ENCODE measurements at places on chromosomes 2 and 18.

DNA sequence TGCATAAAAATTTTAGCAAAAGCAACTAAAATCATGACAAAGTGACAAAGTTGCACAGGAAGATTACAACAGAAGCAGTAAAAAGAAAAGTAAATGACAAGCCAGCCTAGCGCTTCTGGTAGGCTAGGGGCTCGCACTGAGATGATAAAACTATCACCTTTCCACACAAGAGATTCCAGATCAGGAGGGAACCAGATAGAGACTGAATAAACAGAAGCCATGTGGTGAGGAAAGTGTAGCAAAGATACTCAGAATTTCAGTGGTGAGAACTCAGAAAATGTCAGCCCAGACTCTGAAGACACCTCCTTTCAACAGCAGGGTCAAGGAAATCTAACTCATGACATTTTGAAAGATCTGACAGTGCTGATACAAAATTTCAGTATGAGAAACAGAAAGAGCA lies 77.4 kb upstream of the DNAJC10 start:
- no peak for DNase-seq

DNA sequence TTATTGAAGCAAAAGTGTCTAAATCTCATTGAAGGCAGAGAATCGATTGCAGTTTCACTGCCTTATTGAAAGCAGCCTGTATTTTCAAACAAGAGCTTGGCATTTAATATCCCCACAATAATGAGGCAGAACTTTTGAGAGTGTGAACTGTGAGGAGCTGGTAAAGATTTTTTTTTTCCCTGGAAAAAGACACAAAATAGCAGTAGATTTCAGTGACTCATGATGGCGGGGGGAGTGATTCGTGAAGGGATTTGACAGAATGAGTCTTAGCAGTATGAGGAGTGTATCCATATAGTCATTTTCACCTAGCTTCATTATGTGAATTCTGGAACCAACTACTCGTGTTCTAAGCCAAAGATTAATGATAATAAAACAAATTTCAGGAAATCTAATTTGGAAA lies 242.9 kb downstream of the ARL6IP6 start:
- no peak for DNase-seq

DNA sequence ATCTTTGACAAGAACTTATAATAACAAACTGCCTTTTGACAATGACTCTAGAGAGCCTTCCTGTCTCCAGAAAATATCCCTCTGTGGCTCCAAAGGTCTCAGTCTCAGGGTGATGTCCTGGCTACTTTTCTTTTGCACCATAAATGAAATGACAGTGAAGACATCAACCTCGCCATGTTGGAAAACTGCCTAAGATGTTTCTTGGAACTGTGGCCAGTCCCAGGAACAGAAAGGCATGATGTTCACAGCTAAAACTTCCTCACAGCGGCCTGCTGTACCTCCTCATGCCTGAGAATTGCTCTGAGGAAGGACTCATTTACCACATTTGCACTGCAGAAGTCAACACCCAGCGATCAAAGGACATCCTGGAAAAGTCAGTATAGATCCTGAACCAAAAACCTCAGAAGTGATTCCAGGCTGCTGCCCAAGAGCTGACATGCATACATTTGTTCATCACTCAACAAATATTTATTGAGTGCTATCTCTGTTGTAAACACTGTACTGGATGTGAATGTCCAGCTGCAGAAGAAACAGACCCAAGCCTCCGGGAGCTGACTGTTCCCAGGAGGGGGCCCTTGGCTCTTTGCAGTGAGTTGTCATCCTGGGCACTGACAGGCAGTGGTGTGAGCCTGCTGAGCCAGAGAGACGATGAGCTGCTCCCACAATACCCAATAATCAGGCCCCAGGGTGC lies 64.3 kb upstream of the ACSL3 start:
- peak; percentile 65 for DNase-seq

- no peak for DNase-seq
Observed at GRCh38 chr2:126788113-126788512, 110.6 kb upstream of the TEX51 start.

- DNase-seq = no peak
Observed at GRCh38 chr2:232523682-232524597, 2.0 kb upstream of the CHRND start.

DNA sequence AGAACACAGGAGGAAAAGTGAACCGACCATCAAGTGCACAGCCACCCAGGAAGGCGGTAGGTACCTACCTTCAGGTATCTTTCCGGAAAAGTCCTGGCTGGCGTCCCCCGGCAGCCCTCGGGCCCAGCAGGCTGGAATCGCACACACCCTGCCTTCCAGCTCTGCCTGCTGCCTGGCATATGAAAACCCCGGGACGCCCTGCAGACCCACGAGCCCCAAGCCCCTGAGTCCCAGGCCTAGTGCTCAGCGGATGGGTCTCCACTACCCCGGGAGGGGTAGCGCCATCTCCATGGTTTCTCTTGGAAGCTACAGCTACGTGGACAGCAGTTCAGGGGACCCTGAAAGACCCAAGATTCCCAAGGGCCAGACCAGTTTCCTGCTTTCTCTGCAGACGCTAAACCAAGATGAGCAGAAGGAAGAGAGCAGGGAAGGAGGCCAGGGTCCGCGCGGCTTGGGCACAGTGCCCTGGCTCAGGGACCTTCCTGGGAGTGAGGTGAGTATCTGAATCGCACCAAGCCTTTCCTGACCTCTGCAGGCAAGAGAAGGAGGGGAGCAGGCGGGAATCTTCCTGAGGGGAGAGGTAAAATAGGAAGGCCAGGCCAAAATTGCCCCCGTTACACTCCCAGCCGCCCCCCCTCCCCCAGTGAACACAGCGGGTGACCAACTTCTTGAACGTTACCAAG lies 80.4 kb downstream of the ARHGEF4 start:
- DNase-seq = no peak

- DNase-seq = peak; percentile 69
Observed at GRCh38 chr2:237473878-237474441, 13.1 kb upstream of the MLPH start.

DNA sequence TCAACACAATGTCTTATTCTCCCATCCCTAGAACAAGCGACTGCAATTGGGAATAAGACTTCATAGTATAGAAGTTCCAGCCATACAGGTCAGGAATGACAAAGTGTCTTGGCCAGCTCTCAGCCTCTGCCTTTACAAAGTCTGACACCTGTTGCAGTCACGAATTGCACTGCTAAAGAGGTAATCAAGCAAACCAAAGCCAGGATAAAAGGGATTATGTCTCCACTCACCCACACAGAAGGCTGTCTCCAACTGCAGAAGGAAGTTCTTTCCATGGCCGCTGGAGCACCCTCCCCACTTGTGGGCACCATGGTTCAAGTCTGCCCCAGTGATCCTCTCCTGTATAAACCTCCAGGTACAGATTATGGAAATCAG lies 114.8 kb upstream of the PKDCC start:
- DNase-seq = no peak

DNA sequence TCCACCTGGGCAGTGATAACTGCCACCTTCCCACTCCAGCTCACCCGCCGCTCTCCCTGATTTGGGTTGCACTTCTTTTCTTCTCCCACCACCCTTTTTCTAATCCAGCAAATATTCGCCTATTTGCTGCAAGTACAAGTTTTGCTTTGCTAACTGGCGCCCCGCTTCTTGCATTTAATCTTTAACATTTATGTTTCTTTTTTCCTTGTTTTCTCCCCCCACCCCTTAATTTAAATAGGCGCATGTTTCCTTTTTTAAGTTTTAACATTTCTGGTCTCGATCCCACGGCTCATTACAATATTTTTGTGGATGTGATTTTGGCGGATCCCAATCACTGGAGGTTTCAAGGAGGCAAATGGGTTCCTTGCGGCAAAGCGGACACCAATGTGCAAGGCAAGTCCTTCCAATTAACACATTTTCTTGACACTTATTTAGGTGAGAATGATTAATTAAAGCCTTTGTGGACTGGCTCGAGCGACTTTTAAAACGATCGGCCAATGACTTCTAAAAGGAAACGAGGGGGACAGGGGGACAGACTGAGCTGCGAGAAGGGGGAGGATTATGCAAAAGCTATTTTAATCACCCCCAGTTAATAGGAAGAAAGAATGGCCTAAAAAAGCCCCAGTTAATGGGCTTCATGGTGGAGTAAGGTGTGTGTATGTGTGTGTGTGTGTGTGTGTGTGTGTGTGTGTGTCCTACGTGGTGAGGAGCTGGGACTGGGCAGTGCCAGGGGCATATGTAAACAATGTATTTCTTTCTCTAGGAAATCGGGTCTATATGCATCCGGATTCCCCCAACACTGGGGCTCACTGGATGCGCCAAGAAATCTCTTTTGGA lies 1.6 kb downstream of the TBR1 start:
- DNase-seq = no peak

GRCh38 chr2:71937396-71937795 lies 210.3 kb downstream of the CYP26B1 start:
- DNase-seq = no peak

DNA sequence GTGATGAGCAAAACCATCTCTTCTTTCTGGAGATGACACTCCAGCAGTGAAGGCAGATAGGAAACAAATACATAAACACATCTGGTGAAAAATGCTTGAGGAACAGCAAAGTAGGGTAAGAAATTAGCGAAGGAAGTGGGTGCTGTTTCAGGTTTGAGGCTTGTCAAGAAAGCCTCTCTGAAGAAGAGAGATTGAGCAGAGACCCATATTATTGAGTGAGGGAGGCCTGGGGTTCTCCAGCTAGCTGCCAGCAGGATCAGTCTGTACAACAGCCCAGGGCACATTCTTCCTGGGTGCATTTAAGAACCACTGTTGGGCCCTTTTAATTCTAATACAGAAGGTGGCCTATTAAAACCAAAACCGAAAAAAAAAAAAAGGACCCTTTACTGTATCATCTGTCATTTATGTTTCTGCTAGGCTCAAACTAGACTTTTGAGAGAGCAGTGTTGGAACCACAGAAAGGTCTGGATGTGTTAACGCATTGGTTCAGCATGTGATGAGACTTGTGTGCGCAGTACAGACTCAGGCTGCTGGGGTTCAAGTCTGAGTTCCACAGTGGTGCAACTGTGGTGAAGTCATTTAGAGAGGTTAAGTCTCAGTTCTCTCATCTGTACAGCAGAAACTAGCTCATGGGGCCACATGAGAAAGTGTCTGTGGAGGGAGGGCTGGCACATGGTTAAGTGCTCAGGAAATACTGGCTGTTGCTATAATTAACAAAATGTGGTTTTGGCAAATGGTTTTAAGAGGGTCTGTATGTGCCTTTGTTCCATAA lies 28.9 kb downstream of the MGAT5 start:
- DNase-seq = no peak

DNA sequence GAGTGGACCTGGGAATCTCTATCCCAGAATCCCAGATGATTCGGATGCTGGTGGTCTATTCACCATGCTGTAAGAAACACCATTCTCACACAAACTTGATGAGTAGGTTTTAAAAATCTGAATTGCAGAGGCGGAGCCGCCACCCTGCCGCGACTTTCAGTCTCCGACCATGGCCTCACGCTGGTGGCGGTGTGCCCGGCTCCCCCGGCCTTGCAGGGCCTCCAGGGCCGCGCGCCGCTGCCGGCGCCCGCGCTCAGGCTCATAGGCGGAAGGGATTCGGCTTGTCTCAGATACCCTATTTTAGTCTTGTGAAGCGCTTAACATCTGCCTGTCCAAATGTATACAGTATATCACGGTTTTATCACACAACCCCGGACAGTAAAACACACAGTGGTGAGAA lies 2.6 kb upstream of the PPM1B start:
- DNase-seq = no peak

Data from skeletal muscle cell (primary cell).